GM13976 (cell line): ENCODE measurements at places on chromosomes 16 and 17.
A peak's percentile ranks its signal among the peaks of the same experiment; 100 is the strongest.

- DNase-seq: no peak
These were observed 105.1 kb upstream of the SDK2 start for GRCh38 chr17:73749337-73749823.

DNA sequence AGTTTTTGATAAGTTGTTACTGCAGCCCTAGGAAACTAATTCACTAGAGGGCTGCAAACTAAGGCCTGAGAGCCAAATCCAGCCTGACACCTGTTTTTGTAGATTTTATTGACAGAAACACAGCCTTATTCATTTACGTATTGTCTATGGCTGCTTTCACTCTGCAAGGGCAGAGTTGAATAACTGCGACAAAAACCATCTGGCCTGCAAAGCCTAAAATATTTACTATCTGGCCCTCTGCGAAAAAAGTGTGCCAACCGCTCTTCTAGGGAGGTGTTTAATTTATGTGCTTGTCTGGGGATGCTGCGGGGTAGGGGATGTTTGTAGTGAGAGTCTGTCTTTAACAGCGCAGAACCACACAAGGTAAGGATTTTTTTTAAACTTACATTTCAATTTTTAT, 165.0 kb upstream of the RBFOX1 start:
- DNase-seq: no peak

DNA sequence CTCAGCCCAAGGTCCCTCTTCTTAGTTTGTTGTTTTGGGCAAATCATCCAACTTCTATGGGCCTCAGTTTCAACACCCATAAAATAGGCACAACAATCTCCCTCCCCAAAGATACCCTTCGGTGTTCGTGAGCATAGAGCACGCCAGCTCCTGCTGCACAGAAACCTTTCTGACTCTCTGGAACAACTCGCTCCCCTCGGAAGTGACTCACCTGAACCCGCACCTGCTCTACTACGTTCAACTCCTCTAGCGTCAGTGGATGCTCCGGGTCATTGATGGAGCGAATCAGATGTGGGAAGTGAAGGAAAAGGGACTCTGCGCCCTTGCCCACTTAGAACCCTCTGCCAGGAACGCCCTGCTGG, 445 bp downstream of the CIAO2B start:
- peak; percentile 58 for DNase-seq

- DNase-seq: peak; percentile 12
These were observed 8.3 kb upstream of the LPCAT2 start for GRCh38 chr16:55500530-55501011.

- no peak for DNase-seq
These were observed 50.4 kb downstream of the ARHGAP27 start for GRCh38 chr17:45382226-45382625.

- DNase-seq: no peak
These were observed 34.3 kb downstream of the MYH3 start for GRCh38 chr17:10622617-10623485.

- no peak for DNase-seq
These were observed 30.0 kb downstream of the MYO18A start for GRCh38 chr17:29150161-29150560.

DNA sequence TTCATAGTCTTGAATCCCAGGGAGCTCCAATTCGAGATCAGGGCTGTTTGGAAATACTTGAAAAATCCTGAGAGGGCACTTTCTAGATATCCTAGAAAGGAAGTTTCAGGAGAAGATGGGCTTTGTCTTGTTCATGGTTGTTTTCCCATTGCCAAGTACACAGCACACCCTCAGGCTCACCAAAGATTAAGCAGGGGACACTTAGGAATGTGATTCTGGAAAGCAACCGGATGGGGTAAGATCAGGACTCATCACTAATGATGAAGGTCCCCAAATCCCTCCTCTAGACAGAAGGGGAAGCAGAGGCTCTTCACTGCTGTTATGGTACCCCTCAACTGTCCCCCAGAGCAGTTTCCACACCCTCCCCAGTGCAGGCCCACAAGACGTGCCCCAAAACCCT, 40.7 kb downstream of the VAC14 start:
- no peak for DNase-seq

- DNase-seq: no peak
These were observed 32.5 kb upstream of the DHRS7B start for GRCh38 chr17:21094298-21094704.

DNA sequence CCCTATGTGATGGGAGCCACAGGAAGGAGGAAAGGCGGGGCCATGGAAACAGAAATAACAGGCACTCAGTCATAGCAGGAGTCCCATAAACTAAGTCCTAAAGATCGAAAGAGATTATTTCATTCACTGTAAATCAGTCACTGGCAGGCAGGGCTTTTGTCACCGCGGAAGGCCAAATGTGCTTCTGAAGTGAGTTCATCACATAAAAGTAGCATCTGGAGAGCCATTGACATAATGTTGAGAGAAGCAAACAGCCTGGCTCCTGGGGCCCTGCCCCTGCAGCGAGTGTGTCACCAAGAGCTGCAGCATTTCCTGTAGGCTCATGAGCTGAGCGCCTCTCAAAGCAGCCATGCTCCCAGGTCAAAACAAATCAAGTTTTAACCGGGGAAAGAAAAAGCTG, 476.2 kb downstream of the HAPSTR1 start:
- DNase-seq: no peak

GRCh38 chr16:21194771-21195301, 16.5 kb downstream of the ZP2 start:
- peak; percentile 19 for DNase-seq

- DNase-seq: no peak
These were observed 7.8 kb downstream of the BBS2 start for GRCh38 chr16:56512025-56512424.

DNA sequence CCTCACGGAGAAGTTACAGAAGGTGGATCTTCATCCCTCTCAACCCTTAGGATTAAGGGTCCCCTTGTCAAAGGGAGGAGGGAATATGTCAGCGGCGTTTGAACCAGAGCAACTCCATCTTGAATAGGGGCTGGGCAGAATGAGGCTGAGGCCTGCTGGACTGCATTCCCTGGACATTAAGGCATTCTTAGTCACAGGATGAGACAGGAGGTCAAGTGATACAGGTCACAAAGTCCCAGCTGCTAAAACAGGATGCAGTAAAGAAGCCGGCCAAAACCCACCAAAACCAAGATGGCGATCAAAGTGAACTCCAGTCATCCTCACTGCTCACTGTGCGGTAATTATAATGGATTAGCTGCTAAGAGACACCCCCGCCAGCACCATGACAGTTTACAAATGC, 36.7 kb downstream of the RBFOX3 start:
- no peak for DNase-seq

DNA sequence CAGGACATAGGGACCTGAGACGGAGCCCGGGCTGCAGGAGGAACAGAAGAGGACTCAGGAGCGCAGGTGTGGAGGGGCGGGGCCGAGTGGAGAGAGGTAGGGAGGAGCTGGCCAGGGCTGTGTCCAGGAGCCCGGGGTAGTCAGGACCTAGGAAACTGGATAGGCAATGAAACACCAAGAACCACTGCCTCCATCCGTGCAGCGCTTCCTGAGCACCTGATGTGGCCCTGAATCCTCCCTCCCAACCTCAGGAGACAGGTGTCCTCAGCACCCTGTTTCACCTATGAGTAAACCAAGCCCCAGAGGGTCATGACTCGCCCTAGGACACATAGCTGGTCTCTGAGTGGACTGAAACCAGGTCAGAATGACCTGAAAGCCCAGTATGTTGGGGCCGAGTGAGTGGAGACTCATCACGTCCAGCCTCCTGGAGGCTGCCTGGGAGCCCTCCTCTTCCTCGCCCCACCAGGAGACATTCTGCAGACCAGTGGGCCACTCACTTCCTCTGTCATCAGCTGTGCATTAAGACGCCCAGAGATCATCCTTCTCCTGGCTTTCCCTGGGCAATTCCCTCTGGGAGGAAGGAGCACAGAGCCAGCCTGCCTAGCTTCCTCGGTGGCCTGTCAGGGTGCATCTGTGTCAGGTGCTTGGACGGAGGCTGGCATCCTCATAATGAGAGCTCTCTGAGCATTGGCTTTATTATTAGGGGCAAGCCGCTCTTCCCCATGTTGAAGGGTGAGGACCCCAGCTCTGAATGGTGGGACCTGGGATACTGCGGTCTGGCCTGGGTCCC, 72.8 kb downstream of the SCNN1B start:
- no peak for DNase-seq

DNA sequence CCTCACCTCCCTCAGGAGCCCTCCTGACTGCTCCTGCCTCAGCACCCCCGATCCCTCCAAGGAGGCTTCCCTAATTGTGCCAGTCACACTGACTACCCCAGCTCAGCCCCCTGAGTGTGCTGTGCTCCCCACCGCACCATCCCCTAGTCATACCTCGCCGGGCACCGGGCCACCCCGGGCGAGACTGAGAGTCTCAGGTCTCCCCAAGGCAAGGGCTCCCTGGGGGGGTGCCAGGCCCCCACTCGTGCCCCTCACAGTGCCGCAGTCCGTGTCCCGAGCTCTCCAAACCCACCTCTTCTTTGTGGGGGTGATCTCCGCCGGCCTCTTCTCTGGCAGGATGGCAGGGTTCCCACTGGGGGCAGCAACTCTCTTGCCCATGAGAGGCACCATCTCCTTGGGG, 3.2 kb downstream of the TRPV3 start:
- no peak for DNase-seq

DNA sequence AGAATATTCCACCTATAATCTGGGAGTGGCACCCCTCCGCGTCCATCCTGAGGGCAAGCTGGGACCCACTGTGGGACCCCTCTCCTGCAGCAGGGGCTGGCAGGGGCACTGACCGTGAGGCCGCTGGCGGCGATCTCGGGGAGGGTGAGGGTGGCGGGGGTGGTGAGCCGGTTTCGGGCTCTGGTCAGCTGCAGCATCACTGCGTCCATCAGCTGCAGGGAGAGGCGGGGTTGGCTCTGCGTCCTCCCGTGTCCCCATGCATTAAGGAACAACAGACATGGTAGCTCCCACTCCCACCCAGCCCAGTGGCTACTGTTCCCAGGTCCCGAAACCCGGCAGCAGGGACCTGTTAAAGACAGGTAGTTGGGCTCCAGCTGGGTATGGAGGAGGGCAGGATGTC, 3.3 kb downstream of the SMIM22 start:
- DNase-seq: no peak

GRCh38 chr16:76946879-76947278, 244.1 kb upstream of the MON1B start:
- DNase-seq: no peak

GRCh38 chr17:16969931-16970906, 1.7 kb downstream of the TNFRSF13B start:
- no peak for DNase-seq

DNA sequence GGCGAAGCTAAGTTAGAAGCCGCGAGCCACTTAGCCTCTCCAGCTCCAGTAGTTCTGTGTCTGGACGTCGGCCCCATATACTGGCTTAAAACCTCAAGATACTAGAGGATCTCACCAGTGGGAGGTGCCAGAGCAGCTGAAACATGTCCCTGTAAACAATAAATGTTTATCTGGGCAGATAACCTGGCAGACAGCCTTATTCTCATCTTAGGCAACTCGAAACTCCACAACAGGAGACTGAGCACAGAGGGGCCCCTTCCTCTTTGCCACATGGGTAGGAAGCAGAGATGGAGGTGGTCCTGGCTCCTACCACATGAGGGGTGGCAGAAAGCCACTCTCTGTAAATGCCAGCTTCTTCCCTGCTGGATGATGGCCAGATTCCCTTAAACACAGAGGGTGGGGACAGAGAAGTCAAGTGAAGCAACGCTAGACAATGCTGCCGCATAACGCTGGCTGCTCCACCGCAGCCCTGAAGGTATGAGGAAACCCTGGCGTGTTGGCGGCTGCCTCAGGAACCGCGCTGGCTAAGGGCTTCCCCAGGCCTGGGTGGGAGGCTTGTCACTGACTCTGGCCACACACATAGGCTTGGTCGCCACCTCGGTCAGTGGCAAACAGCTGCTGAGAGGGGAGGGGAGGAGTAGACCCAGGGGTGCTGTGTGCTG, 67.9 kb downstream of the HIC1 start:
- peak; percentile 55 for DNase-seq

GRCh38 chr17:64091116-64091515, 38.8 kb downstream of the ERN1 start:
- peak; percentile 59 for DNase-seq

GRCh38 chr16:1983544-1984346, at the start of gene GFER:
Gene GFER, plus strand, starts transcription at chr16:1984193. Its CDS starts 26 bp downstream, at chr16:1984219.
- DNase-seq: peak; percentile 98

DNA sequence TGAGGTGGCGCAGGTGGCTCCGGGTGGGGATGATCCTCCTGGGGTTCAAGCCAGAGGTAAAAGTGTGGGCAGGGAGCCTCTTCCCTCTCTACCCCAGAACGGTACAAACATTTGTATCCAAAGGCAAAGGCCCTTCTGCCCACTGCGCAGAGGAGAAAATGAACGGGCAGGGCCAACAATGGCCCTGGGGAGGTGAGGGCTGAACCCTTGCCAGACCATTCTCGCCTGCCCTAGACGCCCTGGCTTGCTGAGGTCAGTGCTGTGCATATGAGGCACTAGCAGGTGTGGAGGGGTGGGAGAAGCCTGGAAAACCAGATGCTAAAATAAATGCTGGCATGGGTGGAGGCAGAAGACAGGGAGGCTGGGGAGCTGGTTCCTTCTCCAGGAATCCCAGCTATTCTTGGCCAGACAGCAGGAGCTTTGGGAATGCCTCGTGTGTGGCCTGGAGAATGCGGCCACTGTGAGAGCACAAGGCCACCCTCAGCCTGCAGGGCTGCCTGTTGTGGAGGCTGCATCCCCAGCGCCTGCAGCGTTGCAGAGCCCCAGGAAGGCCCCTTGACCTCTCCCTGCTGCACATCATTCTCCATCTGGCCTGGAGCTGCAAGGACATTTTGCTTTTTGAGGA, 4.5 kb downstream of the C17orf50 start:
- DNase-seq: no peak

GRCh38 chr16:31873556-31874365, at the start of gene ZNF267:
Gene ZNF267, plus strand, starts transcription at chr16:31873807. Its CDS starts 160 bp downstream, at chr16:31873967.
- peak; percentile 88 for DNase-seq

- DNase-seq: no peak
These were observed 521 bp downstream of the GGA2 start for GRCh38 chr16:23509782-23510163.

GRCh38 chr17:76641501-76641900, 2.1 kb downstream of the ST6GALNAC1 start:
- DNase-seq: no peak

- DNase-seq: no peak
These were observed 20.3 kb downstream of the PITPNM3 start for GRCh38 chr17:6536053-6536452.

DNA sequence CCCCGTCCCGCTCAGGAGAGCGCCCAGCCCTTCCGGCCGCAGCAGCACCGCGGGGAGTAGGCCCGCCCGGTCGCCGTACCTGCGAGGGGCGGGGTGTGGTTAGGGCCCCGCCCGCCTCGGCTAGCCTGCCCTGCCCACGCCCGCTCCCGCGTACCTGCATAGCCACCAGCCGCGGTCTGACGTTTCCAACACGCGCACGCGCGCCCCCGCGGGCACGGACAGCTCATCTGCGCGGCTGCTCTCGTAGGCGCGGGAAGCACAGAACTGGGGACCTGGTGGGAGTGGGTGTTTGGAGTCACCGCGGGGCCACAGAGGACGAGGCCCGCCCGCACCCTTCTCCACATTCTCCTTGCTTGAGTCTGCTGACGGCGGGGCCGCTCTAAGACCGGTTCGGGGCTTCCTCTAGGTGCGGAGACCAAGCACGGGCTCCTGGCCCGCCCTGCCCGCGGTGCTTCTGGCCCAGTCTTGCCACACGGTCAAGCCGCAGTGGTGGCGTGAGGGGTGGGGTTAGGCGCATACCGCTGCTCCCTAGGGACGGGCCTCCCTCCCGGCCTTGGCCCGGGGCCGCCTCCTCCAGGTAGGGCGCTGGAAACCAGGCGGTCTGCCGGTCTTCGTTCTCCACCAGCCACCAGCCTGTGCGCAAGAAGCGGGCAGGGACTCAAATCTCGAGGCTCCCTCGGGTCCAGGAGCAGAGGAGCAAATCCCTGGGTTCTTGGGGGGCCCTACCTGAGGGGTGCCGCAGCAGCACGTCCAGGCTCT, 1.8 kb downstream of the NOXO1 start:
- no peak for DNase-seq

GRCh38 chr16:89257281-89257731, 39.8 kb downstream of the ZNF778 start:
- DNase-seq: peak; percentile 34
